ENCODE measurements at places on chromosomes 1 and 21.

DNA sequence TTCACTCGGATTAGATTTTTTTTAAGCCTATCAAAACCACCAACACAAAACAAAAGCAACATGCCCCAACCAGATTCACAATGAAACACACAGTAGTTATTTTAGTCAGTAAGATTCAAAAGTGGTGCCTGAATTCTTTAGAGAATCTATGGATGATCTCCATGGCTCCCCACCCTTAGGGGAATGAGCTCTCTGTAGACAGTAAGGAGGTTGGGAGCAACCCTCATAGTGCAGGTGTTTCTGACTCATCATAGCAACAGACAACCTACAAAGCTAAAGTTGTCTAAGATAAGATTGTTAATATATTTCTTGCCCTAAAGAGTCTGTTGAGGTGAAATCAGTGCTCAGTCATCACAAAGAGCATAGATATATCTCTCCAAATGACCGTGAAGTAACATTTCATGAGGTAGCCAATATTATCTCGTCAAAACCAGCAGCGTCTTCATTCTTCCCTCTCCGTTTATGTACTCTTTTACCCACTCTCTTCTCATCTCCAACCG lies 78.3 kb downstream of the ADAMTS1 start:
- DNase-seq: no peak

GRCh38 chr1:2452201-2452931 lies 23.7 kb upstream of the PLCH2 start:
- no peak for DNase-seq

DNA sequence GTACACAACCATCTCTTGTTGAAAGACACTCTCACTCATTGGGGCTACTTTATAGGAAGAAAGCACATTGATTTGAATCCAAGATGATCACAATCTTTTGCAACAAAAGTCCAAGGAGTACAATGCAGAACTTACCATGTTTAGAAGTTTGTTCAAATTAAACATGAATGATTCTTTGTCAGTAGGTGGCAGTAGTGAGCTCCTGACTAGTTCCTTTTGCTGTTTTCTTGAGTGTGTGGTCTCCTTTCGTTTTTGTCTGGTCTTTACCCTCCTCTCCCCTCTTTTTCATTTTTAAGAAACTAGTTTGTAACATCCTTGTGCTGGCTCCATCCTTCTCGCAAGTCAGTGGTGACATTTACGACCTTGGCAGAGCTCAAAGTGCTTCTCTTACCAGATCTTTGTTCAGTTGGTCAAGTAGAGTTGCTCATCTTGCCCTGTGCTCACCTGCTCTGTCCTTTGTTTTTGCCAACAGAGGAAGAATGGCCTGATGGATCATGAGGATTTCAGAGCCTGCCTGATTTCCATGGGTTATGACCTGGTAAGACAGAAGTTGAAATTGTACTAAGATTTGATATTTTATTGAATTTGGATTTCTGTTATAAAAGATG lies 35.7 kb upstream of the MTR start:
- DNase-seq: peak; percentile 3

GRCh38 chr21:33231526-33231925 lies 1.8 kb downstream of the IFNAR2 start:
- DNase-seq: no peak

GRCh38 chr1:220296981-220297380 lies 24.7 kb upstream of the RAB3GAP2 start:
- DNase-seq: no peak
